Ureter (tissue), 1 donor: ENCODE measurements at places on chromosomes 12 and 14. TPM values are rescaled to one million over a fixed set of nuclear protein-coding genes. Genes with fewer than 3 reads are reported as not detected.

CEBPE gene
- total RNA-seq: not detected

TGM1 gene
- 7.7 TPM for total RNA-seq

TCL1B gene
- total RNA-seq: not detected

OR4K5 gene
- not detected for total RNA-seq

WASHC3 gene
- total RNA-seq: 41.5 TPM

KRT78 gene
- not detected for total RNA-seq

RNF212B gene
- total RNA-seq: not detected

JAG2 gene
- total RNA-seq: 42.2 TPM

HSPB8 gene
- total RNA-seq: 53.8 TPM

WASHC4 gene
- 54.4 TPM for total RNA-seq

OVCH1 gene
- total RNA-seq: 0.18 TPM

KRT73 gene
- total RNA-seq: not detected

TSHR gene
- not detected for total RNA-seq

ATXN3 gene
- total RNA-seq: 38.6 TPM

PAWR gene
- total RNA-seq: 94.1 TPM

HOXC11 gene
- 1.7 TPM for total RNA-seq

LRTM2 gene
- not detected for total RNA-seq
